ENCODE measurements at places on chromosomes 12 and 14.

DNA sequence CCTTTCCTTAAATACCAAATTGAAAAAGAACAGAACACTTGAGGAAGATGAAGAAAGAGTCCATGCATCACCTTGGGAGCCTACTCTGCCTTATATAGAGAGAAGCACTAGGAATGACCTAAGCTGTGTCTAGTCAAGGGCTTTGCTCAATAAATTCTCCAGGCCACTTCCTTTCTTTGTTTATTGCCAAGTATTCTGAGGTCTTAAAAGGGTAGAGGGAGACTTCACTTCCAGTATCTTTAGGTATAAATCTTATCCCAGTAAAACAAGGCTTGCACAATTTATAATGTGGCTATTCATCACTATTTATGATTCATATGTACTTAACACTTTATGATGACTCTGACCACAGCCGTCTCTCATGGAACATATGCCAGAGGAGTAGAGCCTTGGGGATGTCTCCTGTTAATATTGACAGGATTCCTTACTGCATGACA, 85.1 kb upstream of the ARHGAP5 start:
- H3K4me1 ChIP-seq, result peaks cover 38% of the 10 kb centered on the region
- no peaks in the 10 kb centered on the region for H3K27me3 ChIP-seq
- no peaks in the 10 kb centered on the region for H3K36me3 ChIP-seq
- H3K4me3 ChIP-seq, result no peak overlapping the region

- no peak overlapping the region for H3K27ac ChIP-seq
- no peak overlapping the region for H3K4me3 ChIP-seq
- H3K36me3 ChIP-seq, result no peaks in the 10 kb centered on the region
These were observed 34.7 kb downstream of the KCNA5 start for GRCh38 chr12:5078423-5078822.

- H3K27ac ChIP-seq, result no peak overlapping the region
- H3K4me1 ChIP-seq, result no peaks in the 10 kb centered on the region
- H3K36me3 ChIP-seq, result no peaks in the 10 kb centered on the region
- peaks cover 50% of the 10 kb centered on the region for H3K27me3 ChIP-seq
- no peak overlapping the region for H3K4me3 ChIP-seq
- no peak for DNase-seq
These were observed 55.5 kb upstream of the PARP11 start for GRCh38 chr12:3928538-3929184.

DNA sequence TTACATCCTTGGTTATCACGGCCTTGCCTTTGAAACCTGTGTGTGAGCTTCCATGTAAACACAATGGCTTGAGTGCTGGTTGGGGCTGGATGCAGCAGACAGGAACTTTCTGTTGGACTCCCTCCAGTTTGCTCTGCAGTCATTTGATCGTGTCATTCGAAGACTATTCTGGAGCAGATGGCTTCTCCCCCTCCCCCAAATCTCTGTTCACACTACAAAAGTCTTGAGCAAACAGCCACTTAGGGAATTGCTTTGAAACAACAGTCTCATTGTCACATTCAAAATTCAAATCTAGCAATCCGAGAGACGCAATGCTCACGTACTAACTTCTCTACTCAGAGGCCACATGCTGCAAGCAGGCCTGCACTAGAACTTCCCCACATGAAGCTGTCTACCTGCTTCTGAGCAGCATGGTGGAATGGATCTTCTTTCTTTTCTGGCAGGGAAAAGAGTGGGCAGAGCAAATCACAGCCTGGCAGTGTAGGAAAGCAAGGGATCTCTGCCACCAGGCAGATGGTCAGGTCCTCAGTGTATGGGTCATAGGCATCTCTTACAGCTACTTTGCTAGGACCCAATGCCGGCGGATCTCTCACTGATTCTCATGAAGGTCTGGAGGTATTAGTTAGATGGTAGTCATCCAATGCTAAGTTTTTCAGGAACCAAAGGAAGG, 214.2 kb downstream of the PPM1H start:
- H3K27ac ChIP-seq, result no peak overlapping the region
- DNase-seq, result no peak
- H3K27me3 ChIP-seq, result no peaks in the 10 kb centered on the region
- H3K4me3 ChIP-seq, result no peak overlapping the region
- peaks cover 30% of the 10 kb centered on the region for H3K4me1 ChIP-seq

- H3K36me3 ChIP-seq, result no peaks in the 10 kb centered on the region
- no peaks in the 10 kb centered on the region for H3K27me3 ChIP-seq
- DNase-seq, result no peak
- H3K27ac ChIP-seq, result no peak overlapping the region
- no peak overlapping the region for H3K4me3 ChIP-seq
These were observed 11.2 kb downstream of the FAR2 start for GRCh38 chr12:29160230-29160629.

DNA sequence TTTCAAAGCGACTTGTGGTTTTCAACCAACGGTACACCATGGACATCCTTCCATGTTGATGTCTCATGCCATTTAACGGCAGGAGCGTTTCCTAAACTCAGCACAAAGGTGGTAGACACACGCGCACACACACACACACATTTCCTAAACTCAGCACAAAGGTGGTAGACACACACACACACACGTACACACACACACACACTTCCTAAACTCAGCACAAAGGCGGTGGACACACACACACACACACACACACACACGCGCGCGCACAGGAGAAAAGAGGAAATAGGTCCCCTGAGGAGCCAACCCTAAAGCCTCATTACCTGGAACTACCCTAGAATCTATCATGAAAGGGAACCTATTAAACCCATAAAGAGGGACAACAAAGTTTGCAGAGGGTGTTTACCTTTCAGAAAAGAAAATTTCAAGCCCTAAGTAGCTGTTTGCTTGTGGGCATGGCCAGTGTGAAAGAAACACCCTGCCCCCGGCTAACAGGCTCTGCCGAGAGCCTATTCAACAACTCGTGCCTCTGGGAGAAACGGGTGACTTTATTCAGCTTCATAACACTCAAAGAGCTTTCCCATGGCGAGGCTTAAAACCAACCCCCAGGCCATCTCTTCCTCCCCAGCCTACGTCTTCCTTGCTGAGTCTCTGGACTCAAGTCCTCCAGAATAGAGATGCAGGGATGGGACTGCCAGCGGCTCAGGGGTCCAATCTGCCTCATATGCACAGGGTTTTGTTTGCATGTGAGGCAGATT, 31.8 kb downstream of the SLC8B1 start:
- H3K4me3 ChIP-seq, result no peak overlapping the region
- H3K36me3 ChIP-seq, result peaks cover 20% of the 10 kb centered on the region
- peaks cover 26% of the 10 kb centered on the region for H3K4me1 ChIP-seq
- no peak for DNase-seq

GRCh38 chr12:57935839-57936512, 5.4 kb upstream of the ATP23 start:
- peaks cover 4% of the 10 kb centered on the region for H3K4me1 ChIP-seq
- H3K36me3 ChIP-seq, result no peaks in the 10 kb centered on the region
- peak overlapping the region; percentile 52 for H3K4me3 ChIP-seq
- H3K27ac ChIP-seq, result no peak overlapping the region

DNA sequence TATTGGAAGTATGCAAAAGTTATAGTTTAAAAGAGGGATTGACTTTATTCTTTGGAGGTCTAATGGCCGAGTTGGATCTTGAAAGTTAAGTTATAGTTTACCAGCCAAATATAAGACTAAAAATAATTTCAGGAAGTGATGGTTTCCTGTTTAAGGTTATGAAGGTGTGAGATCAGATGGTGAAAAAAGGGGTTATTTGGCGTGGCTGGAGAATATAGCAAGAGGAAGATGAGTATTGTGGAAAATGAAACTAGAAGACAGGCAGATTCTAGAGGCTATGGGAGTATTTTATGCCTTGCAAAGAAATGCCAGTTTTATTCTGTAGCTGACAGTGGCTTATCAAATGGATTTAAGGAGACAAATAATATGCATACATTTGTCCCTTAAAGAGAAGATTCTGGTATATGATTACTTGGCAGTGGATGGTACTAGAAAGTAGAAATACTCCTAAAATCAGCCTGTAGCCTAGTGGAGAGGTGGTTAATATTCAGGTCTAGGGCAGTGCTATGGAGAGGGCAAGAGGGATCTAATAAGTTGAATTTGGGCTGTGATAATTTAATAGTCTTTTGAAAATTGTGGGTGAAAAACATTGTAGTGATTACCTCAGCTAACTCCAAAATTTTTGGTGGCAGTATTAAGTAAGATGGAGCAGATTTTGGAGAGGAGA, 1091.8 kb upstream of the ATXN7L3B start:
- no peaks in the 10 kb centered on the region for H3K36me3 ChIP-seq
- H3K4me3 ChIP-seq, result no peak overlapping the region
- H3K27me3 ChIP-seq, result no peaks in the 10 kb centered on the region
- H3K27ac ChIP-seq, result no peak overlapping the region

GRCh38 chr14:70845601-70846000, 36.3 kb upstream of the MAP3K9 start:
- no peaks in the 10 kb centered on the region for H3K4me1 ChIP-seq
- H3K36me3 ChIP-seq, result no peaks in the 10 kb centered on the region
- no peaks in the 10 kb centered on the region for H3K27me3 ChIP-seq
- H3K4me3 ChIP-seq, result no peak overlapping the region
- H3K27ac ChIP-seq, result no peak overlapping the region
- no peak for DNase-seq

DNA sequence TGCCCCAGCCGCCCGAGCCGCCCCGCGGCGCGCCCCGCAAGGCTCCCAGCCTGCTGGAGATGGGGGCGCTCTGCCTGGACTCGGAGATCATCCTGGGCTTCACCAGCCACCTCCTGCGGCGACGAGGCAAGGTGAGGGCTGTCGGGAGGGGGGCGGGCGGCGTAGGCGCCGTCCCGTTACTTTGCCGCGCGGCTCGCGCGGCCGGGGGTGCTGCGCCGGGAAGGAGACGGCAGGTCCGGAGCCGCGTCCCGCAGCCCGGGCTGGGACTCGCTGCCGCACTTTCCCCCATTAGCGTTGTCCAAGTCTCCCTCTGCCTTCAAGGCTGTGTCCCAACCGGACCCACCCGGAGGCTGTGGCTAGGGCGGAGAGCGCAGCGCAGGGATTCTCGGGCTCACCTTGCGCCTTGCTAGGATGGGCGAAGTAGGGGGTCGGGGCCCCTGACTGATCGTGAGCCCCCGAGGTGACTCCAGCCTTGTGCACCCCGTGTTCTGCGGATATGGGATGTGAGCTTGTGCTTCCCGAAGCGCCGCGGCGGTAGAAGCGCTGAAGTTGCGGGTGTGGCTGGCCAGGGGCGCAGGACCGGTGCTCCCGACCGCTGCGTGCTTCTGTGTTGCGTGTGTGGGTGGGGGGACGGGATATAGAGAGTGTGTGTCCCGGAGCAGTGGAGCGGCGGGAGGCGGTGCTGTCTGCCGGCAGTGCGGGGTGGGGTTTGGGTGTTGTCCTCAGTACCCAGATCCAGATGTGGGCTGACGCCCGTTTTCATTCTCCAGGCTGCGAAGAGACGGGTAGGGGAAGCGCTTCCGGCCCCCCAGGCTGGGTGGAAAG, 1.7 kb upstream of the KIF26A start:
- H3K4me3 ChIP-seq, result peak overlapping the region; percentile 3
- H3K4me1 ChIP-seq, result no peaks in the 10 kb centered on the region
- H3K27me3 ChIP-seq, result peaks cover 63% of the 10 kb centered on the region
- H3K27ac ChIP-seq, result no peak overlapping the region
- H3K36me3 ChIP-seq, result no peaks in the 10 kb centered on the region
- DNase-seq, result peak; percentile 67

GRCh38 chr12:128267651-128268378, 845 bp downstream of the TMEM132C start:
- H3K27ac ChIP-seq, result no peak overlapping the region
- H3K4me1 ChIP-seq, result no peaks in the 10 kb centered on the region
- no peaks in the 10 kb centered on the region for H3K36me3 ChIP-seq
- no peak for DNase-seq
- no peak overlapping the region for H3K4me3 ChIP-seq
- peaks cover 25% of the 10 kb centered on the region for H3K27me3 ChIP-seq

GRCh38 chr14:90460136-90460535, 63.3 kb downstream of the CALM1 start:
- DNase-seq, result no peak
- no peak overlapping the region for H3K27ac ChIP-seq
- peaks cover 12% of the 10 kb centered on the region for H3K4me1 ChIP-seq
- no peak overlapping the region for H3K4me3 ChIP-seq
- H3K27me3 ChIP-seq, result no peaks in the 10 kb centered on the region

GRCh38 chr12:96985515-96986362, 78.7 kb downstream of the NEDD1 start:
- H3K36me3 ChIP-seq, result no peaks in the 10 kb centered on the region
- H3K27me3 ChIP-seq, result peaks cover 27% of the 10 kb centered on the region
- no peak for DNase-seq
- H3K4me1 ChIP-seq, result no peaks in the 10 kb centered on the region
- no peak overlapping the region for H3K27ac ChIP-seq

- no peak overlapping the region for H3K4me3 ChIP-seq
- H3K36me3 ChIP-seq, result no peaks in the 10 kb centered on the region
- no peak for DNase-seq
- H3K4me1 ChIP-seq, result no peaks in the 10 kb centered on the region
- H3K27me3 ChIP-seq, result no peaks in the 10 kb centered on the region
These were observed 3.2 kb downstream of the BIN2 start for GRCh38 chr12:51320695-51321320.

GRCh38 chr14:72714871-72715214, 179.1 kb downstream of the DPF3 start:
- no peaks in the 10 kb centered on the region for H3K27me3 ChIP-seq
- H3K4me1 ChIP-seq, result no peaks in the 10 kb centered on the region
- no peak overlapping the region for H3K27ac ChIP-seq
- H3K36me3 ChIP-seq, result no peaks in the 10 kb centered on the region

GRCh38 chr12:76919383-76920171, 40.8 kb upstream of the CSRP2 start:
- no peak for DNase-seq
- no peaks in the 10 kb centered on the region for H3K27me3 ChIP-seq
- no peaks in the 10 kb centered on the region for H3K36me3 ChIP-seq
- no peaks in the 10 kb centered on the region for H3K4me1 ChIP-seq
- no peak overlapping the region for H3K4me3 ChIP-seq

GRCh38 chr14:69313176-69313575, 53.2 kb downstream of the GALNT16 start:
- peaks cover 6% of the 10 kb centered on the region for H3K27me3 ChIP-seq
- no peak overlapping the region for H3K27ac ChIP-seq
- no peak overlapping the region for H3K4me3 ChIP-seq
- H3K36me3 ChIP-seq, result no peaks in the 10 kb centered on the region
- DNase-seq, result peak; percentile 38

DNA sequence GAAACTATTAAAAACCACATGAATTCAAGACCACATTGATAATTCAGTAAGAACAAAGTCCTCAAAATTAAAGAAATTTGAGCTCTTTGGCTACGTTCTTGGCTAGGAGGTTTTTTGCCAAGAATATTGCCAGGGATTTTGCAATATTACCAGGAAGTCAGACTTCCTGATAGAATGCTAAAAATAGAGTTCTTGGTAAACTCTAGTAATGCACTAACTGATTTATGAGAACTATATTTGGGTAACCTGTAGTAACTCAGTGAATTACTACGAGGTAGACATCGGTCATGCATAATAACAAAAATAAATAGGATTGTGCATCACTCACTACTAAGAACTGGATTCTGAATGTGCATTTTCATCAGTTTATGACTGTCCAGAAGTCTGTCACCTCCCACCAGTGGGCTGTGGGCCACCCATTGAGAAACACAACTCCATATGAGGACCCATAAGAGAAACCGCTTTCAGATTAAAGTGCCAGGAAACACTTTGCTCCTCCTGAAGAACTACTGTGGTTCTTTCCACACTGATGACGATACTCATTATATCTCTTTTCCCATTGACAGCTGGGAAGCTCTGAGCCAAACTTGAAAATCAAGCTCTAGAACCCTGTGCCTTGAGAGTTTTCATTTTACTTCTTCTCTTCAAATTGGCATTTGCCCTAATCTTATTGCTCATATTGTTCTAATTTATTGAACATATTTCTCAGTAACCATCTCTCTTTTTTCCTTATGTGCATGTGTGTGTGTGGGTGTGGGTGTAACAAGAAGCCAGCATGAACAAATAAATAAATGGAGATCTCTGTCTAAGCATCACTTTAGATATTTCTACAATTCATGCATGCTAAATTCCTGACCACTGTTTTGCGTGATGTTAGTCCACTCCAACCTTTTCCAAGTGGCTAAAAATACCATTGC, 116.6 kb downstream of the BCL11B start:
- H3K36me3 ChIP-seq, result no peaks in the 10 kb centered on the region
- no peak overlapping the region for H3K4me3 ChIP-seq
- no peak for DNase-seq
- H3K4me1 ChIP-seq, result peaks cover 10% of the 10 kb centered on the region

Measured in RWPE2 (cell line).